ENCODE measurements at places on chromosomes 7 and 10.

DNA sequence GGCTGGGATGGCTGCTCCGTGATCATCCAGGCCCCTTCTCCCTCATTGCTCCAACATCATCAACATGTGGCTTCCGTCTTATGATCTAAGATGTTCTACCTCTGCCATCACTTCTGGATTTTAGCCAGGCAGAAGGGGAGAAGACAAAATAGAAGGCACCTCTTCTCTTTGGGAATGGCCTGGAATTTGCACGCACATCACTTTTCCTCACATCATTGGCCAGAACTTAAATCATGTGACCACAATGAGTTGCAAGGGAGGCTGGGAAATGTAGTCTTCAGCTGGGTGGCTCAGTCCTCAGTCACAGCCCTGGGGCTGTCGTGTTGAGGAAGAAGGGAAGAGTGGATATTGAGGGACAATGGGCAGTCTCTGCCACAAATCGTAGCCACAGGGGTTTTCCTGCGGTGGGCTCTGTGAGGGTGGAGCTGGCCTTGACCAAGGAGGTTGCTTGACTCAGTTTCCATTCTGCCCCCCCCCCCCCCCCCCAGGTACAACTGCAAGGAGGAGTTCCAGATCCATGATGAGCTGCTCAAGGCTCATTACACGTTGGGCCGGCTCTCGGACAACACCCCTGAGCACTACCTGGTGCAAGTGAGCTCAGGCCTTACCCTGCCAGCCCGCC, 50.3 kb downstream of the PALD1 start:
- DNase-seq, result no peak

DNA sequence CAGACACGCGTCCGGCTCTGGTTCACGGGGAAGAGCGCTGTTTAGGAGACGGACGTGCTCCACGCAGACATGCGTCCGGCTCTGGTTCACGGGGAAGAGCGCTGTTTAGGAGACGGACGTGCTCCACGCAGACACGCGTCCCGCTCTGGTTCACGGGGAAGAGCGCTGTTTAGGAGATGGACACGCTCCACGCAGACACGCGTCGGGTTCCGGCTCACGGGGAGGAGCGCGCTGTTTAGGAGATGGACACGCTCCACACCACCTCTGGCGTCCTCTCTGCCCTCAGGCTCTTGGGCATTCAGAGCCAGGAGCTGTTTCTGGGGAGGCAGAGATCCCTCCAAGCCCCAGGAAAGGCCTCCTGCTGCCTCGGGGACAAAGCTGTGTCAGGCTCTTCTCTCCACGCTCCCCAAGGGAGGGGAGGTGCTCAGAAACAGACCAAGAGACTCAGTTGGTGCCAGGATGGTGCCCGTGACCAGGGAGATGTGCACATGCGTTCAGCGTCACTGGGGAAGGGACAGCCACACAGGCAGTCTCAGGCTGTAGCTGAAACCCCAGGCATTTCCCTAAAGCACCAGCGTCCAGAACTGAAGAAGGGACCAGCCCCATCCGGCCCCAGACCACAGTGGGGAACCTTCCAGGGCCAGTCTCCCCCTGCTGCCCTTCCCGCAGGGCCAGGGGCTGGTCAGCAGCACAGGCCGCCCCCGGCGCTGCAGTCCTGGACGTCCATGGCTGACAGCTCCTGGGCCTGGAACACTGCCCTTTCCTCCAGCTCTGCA, 175.6 kb downstream of the ELFN1 start:
- DNase-seq, result no peak

- no peak for DNase-seq
Measured at GRCh38 chr7:24966802-24967201, 13.2 kb downstream of the OSBPL3 start.

GRCh38 chr10:118840071-118840775, 85.5 kb upstream of the CACUL1 start:
- DNase-seq, result no peak

DNA sequence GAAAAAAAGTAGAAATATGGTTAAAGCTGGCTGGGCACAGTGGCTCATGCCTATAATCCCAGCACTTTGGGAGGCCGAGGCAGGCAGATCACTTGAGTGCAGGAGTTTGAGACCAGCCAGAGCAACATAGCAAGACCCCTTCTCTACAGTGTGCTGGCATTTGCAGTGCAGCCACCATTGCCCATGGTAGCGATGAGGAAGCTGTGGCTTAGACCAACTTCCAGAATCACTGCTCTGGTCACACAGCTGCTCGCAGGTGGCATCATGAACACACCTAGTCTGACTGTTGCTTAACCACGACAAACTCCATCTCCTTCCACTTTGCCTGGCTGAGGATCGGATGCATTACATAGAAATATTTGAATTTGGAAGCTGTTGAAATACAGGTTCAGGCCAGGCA, 137.1 kb downstream of the CUX1 start:
- DNase-seq, result no peak

DNA sequence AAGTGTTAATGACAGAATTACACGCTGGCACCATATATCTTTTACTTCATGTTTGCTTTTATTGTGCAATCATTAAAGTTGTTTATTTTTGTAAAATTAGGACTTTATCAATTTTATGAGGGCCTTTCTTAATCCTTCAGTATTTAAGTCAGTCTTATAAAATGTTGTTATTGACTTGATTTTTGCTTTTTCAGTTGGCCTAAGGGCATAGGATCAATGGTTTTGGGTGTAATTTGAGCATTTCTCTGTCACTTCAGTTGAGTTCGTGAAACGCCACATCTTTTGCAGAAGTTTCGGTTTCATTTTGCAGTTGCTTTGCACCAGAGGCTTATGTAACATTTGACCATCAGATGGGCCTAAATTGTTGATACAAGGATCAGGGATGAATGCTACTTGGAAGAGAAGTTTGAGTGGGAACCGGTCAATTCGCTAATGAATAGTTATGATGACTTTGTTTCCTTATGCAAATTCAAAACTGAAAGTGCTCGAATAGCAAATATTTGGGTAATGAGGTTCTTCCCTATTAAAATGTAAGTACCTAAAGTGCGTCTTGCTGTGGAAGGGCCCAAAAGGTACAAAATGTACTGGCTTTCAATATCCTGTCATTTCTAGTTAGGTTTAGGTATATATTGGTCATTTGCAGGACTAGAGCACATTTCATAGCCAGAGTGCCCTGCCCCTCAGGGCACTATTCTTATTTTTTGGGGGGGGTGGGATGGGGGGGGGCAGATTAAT, 340.9 kb downstream of the LRMDA start:
- no peak for DNase-seq

- peak; percentile 7 for DNase-seq
Measured at GRCh38 chr7:26857506-26858240, 6.7 kb downstream of the SKAP2 start.

GRCh38 chr10:121243609-121244241, 354.5 kb downstream of the FGFR2 start:
- no peak for DNase-seq

DNA sequence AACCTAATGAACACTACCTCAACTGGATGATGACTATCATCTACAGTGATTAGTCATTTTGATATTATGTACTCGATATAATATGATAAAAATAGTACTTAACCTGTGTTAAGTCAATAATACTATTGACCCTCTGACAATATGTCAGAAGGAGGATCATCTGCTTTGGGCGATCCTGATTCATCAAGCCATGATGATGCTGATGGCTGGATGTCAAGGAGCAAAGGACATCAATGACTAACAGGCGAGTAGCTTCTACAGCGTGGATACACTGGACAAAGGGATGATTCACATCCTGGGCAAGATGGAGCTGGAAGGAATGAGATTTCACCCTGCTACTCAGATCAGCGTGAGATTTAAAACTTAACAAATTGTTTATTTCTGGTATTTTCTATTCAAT, 94.4 kb upstream of the SKAP2 start:
- DNase-seq, result no peak

GRCh38 chr7:24417526-24418120, 133.6 kb downstream of the NPY start:
- DNase-seq, result no peak

- DNase-seq, result no peak
Measured at GRCh38 chr10:112912410-112912928, 37.6 kb upstream of the TCF7L2 start.

- DNase-seq, result no peak
Measured at GRCh38 chr7:44188480-44189225, 586 bp downstream of the GCK start.

Measured in hepatocyte (in vitro differentiated cells).